Activated CD8-positive, alpha-beta T cell treated with anti-CD3 and anti-CD28 coated beads for 36 hours (primary cell): ENCODE measurements at places on chromosomes 6 and 20.
A peak's percentile ranks its signal among the peaks of the same experiment; 100 is the strongest.

DNA sequence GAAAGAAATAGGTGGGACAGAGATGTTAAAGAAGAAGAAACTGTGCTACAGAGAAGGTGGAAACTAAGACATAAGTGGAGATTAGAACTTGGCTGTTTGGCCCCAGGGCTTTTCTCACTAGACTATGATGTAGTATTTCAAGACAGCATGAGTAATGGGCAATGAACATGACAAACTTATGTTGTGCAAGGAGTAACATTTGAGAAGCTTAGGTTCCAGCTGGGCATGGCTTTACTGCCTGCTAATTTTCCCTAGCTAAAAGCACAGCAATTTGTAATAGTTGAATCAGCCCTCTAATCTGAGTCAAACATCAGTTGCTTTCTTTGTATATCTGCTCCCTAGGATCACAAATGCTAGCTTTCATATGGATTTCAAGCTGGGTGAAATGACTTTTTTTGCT, 294.3 kb upstream of the BMP2 start:
- DNase-seq = no peak

- no peak for DNase-seq
Measured at GRCh38 chr6:38345586-38345985, 294.1 kb downstream of the BTBD9 start.

DNA sequence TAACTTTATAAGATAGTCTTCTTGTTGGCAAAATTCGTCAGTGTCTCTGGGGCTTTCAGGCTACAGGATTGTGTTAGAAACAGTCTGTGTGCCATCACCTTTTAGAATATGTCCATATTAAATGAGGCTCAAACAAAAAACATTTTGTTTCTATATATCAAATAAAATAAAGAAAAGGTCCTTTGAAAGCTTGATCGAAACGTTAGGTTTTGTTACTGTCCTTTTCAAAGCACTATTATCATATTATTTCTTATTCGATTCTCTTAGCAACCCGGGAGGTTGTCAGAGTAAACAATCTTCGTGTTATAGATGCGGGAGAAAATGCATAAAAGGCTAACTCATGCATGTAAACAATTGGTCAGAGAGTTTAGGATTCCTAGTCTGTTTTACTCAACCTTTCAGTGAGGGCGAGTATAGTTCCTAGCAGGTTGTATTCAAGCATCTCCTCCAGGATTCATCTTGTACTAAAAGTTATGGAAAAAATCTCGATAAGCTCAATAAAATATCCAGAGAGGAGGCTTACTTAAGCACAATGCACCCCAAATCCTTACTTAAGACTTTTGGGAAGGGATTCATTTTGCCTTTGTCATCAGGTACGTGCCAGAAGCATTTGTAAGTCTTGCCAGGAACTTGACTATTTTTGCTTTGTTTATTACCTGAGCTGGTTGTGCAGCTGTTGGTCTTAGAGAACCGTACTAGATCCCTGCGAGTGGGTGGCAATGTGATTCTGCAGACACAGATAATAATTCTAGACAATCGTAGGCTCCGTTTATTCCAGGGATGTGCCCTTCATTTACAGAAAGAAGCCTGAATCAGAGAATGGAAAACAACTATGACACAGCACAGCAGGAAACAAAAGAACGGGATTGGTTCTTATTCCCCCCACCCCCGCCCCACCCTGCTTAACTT, 159.6 kb upstream of the ZNF217 start:
- peak; percentile 28 for DNase-seq

DNA sequence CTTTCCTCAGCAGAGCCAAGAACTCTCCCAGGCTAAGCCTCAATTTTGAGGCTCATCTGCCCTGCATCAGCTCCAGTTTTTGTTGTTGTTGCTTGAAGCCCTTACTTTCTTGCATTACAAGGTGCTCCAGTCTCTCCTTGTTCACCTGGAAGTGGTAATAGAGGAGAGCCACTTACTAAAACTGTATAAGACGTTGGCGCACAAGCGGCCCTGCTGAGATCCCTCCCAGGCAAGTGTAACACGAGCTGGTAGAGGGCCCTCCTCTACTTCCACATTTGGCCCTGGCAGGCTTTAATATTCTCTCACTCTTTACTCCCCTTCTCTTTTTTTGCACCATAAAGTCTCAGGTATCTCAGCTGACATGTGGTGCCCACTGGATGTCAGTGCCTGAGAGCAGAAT, 19.5 kb downstream of the GCM2 start:
- no peak for DNase-seq

DNA sequence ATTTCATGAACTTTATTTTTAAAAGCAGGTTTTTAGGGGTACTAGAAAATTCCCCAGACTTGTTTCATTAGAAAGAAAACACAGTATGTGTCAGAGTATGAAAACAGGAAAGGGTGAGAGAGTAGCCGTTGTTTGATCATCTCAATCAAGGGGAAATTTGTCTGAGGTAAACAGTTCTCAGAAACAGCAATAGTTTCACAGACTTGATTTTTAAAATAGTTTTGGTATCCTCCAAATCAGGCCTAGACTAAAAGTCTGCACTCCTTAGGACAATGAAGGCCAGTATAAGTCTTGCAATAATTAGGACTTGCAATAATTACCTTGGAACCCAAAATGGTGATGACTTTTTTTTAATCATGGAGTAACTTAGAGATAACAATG, 176.6 kb upstream of the TAB2 start:
- DNase-seq = no peak

DNA sequence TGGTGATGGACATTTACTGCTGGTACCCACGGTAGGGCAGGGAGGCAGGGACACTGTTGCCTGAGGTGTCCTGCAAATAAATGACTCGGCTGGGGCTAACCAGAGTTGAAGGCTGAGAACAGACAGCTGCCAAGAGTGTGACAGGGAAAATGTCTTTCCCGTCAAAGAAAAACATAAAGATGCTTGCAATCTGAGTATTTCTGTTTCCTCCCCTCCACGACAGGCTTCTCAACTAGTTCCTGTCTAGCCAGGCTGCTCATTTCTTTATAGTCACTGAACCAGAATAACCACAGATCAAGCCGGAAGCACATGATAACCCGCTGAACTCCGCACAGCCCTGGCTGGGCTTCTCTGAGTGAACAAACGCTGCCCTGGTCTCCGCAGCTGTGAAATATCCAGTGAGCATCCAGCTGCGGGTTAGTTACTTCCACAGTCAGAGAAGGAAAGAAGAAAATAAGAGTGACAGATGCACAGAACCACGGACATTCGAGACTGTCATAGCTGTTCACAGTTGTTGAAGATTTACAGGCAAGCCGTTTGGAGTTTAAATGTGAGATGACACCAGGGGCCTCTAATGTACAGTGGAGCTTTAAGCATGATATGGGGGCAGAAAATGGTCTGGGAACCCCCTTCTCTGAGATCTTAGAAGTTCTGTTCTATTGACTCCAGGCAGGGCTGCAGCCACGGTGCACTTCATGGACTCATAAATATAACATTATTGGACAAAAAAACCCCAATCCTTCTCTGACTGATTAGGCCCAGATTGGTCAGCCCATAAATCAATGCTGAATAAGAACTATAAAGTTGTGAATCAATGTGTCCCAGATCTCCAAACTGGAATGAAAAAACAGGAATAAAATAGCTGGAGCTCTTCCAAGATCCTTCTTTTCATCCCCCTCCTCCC, 299.9 kb upstream of the SUPT3H start:
- peak; percentile 74 for DNase-seq
